ENCODE measurements at places on chromosomes 5 and 9. TPM values are rescaled to one million over a fixed set of nuclear protein-coding genes. Genes with fewer than 3 reads are reported as not detected.

DNA sequence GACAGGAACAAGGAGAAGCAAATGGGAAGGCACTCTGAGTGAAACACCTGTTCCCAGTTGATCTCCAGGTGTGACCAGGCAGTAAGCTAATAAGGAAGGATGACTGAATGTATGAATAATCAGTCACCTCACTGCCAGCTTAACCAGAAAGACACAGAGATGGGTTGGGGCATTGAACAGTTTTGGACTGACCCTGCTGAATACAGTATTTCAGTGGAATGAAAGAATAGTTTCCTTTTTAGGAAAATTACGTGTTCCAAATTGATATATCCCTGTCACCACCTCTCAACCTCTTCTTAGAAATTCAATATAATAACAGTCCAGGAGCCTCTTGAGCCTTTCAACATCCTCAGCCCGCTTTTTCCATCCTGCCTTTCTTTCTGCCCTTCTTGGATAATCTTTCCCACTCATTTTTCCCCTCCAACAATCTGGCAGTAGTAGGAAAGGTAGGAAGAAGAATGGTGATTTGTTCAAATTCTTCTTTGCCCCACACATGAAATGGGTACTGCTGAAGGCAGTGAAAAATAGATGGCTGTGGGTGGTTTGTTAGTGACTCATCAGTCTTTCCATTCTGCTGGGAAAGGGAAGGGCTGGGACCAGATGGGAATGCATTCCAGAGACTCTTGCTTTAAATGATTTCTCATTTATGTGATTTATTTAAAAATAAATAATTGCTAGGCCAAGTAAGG, 117.9 kb downstream of the ZSWIM6 start:
- DNase-seq: peak; percentile 90

- no peak for DNase-seq
Measured at GRCh38 chr5:180041301-180042274, 30.0 kb downstream of the RNF130 start.

DNA sequence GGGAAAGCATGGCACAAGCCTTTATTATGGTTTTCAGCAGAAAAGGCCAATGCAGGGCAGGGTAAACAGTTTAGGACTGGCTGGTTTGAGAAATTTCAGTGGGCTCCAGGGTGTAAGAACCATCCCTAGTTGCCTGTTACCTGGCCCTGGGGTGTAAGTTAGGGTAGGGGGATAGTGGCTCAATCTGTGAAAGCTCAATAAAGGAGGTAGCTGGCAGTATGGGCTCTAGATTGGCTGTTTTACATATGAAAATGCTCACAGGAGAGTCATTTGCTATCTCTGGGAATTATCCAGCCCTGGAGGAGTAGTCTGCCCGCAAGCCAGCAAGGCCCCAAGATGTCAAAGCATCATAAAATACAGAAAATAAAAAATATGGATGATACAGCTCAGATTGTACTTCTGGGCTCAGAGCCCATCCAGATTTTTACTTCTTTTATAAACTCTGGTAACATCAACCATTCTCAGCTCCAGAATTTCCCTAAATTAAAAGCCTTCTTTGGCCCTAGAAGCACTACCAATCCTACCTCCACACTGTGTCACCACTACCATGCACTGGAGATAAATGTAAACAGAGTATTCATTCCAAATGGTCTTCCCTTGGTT, 31.1 kb downstream of the SSBP2 start:
- DNase-seq: peak; percentile 56

DNA sequence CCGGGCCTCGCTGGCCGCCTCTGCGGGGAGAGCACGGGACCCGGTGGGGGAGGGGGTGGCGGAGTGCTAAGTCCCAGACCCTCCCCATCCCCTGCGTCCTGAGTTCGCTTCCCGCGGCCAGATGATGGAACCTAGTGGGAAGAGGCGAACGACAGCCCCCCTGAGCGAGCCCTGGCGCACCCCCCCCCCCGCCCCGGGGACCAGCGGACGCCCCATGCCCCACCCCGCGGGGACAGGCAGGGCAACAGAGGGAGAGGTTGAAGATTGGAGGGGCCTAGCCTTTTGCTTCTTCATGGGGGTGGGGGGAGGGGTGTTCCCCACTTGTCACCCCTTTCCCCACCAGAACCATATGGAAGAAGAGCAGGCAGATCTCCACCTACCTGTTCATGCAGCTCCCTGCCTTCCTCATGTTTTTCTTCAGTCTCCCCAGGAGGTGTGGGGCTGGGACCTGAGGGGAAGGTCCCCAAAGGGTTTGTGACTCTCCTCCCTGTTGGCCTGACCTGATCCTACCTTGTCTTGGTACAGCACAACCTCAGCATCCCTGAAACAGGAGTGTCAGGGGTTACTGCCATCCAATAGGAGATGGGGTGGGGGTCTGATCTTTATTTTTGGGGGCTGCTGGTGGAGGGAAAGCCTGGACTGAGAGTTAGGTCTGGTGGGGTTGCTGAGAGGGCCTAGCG, 485 bp downstream of the FAM53C start:
- no peak for DNase-seq

DNA sequence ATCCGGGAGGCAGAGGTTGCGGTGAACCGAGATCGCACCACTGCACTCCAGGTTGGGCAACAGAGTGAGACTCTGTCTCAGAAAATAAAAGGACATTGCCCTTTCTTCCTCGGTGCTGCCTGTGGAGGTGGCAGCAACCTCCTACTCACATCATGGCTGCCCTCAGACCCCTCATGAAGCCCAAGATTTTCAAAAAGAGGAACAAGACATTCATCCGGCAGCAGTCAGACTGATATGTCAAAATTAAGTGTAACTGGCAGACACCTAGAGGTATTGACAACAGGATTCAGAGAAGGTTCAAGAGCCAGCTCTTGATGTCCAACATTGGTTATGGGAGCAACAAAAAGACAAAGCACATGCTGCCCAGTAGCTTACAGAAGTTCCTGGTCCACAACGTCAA, 12.6 kb upstream of the PAX5 start:
- no peak for DNase-seq

GRCh38 chr5:137095597-137095996, 403.5 kb downstream of the SPOCK1 start:
- DNase-seq: no peak

WNK2 gene
- not detected for total RNA-seq

INSL4 gene
- total RNA-seq: not detected

CCNO gene
- 0.32 TPM for total RNA-seq

IFNA13 gene
- total RNA-seq: not detected

PRDM9 gene
- not detected for total RNA-seq

PROB1 gene
- total RNA-seq: 3.9 TPM

GGTA1 gene
- total RNA-seq: not detected

Measured in fibroblast of villous mesenchyme (primary cell).